Tongue (tissue), 3 donors: ENCODE measurements at places on chromosomes 13 and 19.

- DNase-seq = no peak
Observed at GRCh38 chr19:40410030-40410389, 3.2 kb downstream of the PRX start.

DNA sequence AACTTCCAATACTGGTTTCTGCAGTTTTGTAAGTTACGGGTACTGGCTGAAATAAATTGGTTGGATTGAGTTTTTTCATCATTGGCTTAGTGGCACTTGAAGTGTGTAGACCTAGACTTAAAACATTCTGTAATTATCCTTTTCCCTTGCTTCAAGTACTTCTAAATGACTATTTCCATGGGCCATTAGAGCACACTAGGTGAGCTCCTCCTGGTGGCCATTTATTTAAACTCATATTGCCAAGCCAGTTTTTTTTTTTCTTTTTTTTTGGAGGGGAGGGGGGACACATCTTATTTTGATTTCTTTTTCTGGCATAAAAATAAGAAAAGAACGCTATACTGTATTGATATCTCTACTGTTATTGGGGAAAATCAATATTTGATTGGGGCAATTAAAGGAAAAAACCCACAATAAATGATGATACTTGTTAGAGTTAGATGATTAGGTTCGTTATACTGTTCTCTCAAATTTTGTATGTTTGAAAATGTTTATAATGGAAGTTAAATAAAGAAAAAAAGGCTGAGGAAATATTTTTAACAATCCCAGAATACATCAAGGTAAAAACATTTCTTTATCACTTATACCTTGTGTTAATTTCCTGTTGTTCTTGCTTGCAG is 82.9 kb downstream of the PDS5B start:
- DNase-seq = peak; percentile 60

- DNase-seq = no peak
Observed at GRCh38 chr13:68323124-68323523, 1093.0 kb upstream of the PCDH9 start.

DNA sequence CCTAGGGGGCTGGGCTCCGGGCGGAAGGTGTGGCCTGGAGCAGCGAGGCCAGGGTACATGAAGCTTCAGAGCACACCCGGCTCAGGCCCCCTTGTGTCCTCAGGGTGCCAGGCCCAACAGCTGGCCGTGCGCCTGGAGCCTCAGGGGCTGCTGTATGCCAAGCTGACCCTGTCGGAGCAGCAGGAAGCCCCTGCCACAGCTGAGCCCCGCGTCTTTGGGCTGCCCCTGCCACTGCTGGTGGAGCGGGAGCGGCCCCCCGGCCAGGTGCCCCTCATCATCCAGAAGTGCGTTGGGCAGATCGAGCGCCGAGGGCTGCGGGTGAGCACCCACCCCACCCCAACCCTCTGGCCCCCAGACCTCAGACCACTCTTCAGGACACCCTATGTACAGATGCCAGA is 3.2 kb downstream of the SYDE1 start:
- DNase-seq = no peak

GRCh38 chr19:41997121-41997850 is 3.3 kb upstream of the ATP1A3 start:
- DNase-seq = peak; percentile 67

GRCh38 chr13:45683701-45684100 is 18.4 kb upstream of the CBY2 start:
- no peak for DNase-seq

GRCh38 chr19:41895745-41896580 is 13.0 kb downstream of the ARHGEF1 start:
- DNase-seq = no peak

- DNase-seq = no peak
Observed at GRCh38 chr13:46668931-46669525, 116.1 kb downstream of the LRCH1 start.

DNA sequence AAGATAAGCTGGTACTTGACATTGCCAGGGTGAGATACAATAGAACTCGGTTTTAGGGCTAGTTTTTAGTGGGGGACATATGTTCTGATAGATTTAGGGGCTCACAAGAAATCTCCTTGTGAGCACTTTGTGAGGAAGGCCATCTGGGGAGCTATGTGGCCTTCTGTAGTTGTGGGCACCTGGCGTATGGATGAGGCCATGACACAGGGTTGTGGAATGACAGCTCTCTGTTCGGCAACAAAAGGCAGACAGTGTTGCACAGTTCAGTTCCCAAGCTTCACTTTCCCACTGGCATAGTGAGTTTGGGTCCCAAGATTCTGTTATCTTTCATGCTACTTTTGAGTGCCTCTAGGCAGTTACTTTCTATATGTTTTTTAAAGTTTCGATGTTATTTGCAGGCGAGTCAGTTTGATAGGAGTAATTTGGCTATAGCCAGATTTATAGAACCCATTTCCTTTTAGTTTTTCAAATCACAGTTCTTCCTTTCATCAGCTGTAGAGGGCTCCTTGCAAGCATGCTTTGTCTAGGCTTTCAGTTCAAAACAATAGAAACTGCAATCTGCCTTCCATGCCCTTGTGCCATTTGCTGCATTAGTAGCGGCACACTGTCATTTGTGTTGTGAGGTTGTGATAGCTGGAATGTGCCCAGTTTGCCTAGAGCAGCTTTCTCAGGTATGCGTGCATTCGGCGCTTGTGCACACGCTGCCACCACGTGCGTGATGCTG is 70.6 kb upstream of the TEX29 start:
- no peak for DNase-seq

- DNase-seq = no peak
Observed at GRCh38 chr13:99661791-99662190, 160.5 kb downstream of the TM9SF2 start.

DNA sequence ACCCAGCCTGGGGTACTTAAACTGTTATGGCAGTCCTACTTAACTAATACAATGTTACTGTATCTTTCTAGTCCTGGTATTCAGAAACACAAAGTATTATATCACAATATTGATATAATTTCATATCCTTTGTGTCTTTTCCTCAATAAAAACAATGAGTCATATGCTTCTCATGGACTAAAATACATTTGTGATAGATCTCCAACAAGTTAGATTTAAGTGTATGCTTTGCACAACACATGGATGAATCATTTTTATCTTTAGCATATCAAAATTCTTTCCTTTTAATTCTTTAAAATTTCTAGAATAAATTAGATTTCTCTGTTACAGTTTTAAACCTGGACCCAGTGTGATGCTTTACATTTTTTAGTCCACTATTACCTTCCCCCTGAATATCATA is 1357.8 kb upstream of the ATXN8OS start:
- no peak for DNase-seq

DNA sequence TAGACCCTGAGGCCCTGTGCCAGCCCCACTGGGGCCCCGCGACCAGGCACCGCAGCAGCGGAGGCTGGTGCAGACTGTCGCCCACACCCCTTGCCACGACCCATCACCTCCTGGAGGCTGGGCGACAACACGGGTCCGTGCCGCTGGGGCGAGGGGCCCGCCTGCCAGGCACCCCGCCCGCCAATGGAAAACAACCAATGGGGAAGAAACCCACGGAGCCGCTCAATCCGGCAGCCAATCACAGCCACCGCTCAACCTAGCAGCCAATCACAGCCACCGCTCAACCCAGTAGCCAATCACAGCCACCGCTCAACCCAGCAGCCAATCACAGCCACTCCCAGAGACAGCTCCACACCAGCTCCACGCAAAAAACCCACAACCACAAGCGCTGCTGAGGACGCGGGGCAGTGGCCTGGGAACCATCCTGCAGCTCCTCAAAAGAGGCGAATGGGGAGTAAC is 29.7 kb downstream of the GPX4 start:
- DNase-seq = no peak

DNA sequence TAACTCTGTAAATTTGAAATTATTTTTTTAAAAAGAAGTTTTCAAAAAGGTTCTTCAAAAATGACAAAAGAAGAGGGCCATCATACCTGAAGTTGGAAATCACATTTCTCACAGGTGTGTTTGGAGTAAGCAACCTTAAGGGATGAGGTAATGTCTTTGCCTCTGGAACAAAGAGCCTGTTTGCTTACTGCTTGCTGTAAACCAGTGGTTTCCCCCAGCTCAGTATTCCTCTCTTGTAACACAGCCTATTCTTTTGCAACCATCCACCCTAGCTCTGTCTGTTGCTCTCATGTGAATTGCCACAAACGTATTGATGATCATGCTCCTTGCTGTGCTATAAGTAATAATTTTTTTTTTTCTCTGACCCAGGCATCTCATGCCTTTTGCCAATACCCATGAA is 38.1 kb downstream of the UCHL3 start:
- DNase-seq = peak; percentile 5

DNA sequence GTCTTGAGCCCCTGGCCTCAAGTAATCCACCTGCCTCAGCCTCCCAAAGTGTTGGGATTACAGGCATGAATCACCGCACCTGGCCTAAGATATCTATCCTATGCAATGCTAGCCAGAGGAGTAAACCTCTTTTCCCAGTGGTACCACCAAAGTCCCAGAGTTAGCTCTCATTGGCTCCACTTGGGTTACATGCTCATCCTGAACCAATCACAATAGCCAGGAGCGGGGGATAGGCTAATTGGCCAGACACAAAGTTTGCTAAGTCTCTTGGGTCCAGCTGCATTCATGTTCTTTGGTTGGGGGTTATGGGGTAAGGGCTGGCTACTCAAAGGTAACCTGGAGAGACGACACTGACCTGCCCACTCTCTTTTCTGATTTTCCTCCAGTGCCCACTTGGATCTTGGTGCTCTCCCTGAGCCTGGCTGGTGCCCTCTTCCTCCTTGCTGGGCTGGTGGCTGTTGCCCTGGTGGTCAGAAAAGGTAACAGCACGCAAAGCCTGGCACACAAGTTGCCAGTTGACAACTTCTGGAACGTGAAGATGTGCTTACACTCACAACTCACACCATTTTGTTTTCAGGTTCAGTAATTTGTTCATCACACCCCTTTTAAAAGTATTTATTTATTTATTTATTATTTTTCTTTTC is 7.8 kb downstream of the C19orf38 start:
- no peak for DNase-seq

DNA sequence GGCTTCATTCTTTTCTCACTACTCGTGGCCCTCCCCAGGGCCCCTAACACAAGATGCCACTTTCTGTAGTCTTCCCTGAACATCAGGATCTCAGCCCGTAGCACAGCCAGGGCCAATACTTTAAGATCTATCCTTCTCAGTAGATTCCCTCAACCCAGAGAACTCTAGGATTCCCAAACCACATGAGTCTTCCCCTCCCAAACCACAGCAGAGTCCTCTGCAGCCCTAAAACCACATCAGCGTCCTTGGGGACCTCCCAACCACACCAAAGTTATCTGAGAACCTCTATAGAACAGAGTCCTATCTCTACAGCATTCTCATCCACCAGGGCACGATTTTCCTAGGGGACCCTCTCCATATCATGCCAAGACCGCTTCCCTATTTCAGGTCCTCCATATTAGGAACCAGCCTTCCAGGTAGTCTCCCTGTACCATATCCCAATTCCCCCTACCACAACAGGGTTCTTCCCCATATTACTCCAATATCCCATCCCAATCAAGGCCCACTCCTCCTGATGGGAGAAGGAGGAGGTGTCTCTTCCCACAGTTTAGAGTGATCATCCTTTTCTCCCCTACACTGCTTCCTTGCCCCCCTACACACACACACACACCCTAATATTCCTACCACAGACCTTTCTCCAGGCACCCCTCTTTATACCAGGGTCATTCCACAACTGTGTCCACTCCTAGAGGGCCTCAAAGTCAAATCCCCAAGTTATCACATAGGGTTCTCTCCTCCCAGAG is 1.4 kb downstream of the DYRK1B start:
- DNase-seq = no peak

DNA sequence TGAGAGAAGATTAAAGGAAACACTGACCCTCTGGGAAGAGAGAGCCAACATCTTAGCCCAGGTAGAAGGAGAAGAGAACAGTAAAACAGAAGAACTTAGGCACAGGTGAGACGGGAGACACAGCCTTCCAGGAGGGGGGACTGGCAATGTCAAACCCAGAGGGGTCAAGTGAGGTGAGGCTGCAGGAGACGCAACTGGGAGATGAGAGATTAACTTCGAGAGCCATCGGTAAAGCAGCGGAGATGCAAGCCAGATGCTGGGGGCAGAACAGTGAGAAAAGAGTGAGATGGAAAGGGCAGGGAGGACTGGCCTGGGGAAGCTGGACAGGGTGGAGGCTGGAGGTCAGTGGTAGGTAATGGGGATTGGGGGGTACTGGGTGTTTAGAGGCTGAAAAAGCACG is 5.2 kb downstream of the INSR start:
- DNase-seq = no peak

- no peak for DNase-seq
Observed at GRCh38 chr19:32566246-32566830, 14.7 kb upstream of the PDCD5 start.

DNA sequence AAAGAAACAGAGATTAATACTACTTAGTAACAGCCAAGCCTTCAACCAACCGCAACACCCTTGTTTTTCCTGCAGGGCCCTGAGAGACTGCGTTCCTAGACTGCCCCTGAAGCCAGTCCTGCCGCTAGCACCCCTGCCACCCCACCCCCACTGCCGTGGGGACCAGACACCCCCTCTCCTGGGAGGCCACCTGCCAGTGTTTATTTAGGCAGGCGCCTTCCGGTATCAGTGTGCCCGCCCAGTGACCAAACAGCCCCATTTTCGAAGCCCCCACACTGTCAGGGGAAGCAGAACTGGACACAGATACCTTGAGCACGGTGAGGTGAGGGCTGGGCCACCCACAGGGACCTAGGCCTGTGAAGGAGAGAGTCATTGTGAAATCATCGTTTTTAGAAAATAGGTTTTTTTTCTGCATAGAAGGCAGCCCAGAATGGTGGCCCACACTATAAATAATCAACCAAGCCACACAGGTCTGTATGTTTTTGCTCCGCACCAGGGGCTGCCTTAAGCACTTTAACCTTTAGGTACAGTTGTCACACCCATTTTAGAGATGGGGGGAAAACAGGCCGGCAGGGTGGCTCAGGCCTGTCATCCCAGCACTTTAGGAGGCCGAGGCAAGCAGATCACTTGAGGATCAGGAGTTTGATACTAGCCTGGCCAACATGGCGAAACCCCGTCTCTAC is 3.5 kb upstream of the TLE5 start:
- no peak for DNase-seq

DNA sequence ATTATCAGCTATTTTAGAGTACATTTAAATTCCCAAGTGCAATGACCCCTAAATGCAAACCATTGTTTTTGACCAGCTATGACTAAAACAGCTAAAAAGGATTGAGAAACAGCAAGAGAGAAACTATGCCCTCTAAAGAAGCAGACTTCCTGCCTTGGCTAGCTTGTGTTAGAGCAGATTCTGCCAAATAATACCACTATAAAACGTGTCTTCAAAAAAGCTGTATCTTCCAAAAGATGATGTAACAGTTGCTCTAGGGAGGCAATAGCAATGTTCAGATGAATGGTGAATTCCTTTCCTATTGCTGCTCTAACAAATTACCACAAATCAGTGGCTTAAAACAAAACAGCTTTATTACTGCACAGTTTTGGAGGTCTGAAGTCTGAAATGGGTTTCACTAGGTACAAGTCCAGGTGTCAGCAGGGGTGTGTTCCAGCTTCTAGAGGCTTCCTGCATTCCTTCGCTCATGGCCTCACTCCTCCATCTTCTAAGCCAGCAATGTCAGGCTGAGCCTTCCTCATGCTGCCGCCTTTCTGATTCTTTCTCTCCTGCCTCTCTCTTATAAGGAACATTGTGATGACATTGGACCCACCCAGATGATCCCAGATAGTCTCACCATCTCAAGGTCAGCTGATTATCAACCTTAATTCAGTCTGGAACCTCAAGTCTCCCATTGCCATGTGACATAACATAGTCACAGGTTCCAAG is 84.5 kb downstream of the LRRC63 start:
- no peak for DNase-seq
